Tibial nerve (tissue), 4 donors: ENCODE measurements at places on chromosomes 2 and 18.

DNA sequence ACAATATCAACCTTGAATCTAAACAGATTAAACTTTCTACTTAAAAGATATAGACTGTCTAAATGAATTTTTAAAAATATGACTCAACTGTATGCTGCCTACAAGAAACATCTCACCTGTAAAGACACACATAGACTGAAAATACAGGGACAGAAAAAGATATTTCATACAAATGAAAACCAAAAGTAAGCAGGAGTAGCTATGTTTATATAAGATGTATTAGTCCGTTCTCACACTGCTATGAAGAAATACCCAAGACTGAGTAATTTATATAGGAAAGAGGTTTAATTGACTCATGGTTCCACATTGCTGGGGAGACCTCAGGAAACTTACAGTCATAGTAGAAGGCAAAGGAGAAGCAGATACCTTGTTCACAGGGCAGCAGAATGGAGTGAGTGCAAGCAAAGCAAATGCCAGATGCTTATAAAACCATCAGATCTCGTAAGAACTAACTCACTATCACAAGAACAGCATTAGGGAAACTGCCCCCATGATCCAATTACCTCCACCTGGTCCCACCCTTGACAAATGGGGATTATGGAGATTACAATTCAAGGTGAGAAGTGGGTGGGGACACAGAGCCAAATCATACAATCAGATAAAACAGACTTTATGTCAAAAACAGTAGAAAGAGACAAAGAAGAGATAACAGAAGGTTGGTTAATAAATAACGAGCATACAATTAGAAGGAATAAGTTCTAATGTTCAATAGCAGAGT lies 214.4 kb upstream of the SLC39A10 start:
- no peaks in the 10 kb centered on the region for H3K27me3 ChIP-seq
- H3K36me3 ChIP-seq: no peaks in the 10 kb centered on the region
- H3K27ac ChIP-seq: no peak overlapping the region
- H3K4me3 ChIP-seq: no peak overlapping the region
- H3K4me1 ChIP-seq: no peaks in the 10 kb centered on the region

DNA sequence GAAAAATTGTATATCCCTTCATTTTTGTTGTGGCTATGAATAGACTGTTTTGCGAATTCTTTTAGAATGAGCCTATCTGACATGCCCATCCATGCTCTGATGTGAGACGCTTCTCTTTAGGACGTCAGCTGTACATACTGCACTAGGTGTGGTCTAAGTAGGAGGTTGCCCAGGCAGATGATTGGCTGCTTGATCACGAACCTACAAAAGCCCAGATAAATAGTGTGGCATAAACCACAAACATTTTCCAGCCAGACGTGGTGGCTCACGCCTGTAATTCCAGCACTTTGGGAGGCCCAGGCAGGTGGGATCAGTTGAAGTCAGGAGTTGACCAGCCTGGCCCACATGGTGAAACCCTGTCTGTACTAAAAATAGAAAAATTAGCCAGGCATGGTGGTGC lies 251.8 kb downstream of the AGAP1 start:
- DNase-seq: no peak
- H3K4me3 ChIP-seq: no peak overlapping the region
- H3K36me3 ChIP-seq: peaks cover 29% of the 10 kb centered on the region

- peak overlapping the region; percentile 45 for H3K27ac ChIP-seq
- no peak for DNase-seq
- H3K4me3 ChIP-seq: no peak overlapping the region
- H3K4me1 ChIP-seq: peaks cover 55% of the 10 kb centered on the region
- no peaks in the 10 kb centered on the region for H3K36me3 ChIP-seq
Measured at GRCh38 chr2:144469798-144470197, 50.1 kb downstream of the ZEB2 start.

DNA sequence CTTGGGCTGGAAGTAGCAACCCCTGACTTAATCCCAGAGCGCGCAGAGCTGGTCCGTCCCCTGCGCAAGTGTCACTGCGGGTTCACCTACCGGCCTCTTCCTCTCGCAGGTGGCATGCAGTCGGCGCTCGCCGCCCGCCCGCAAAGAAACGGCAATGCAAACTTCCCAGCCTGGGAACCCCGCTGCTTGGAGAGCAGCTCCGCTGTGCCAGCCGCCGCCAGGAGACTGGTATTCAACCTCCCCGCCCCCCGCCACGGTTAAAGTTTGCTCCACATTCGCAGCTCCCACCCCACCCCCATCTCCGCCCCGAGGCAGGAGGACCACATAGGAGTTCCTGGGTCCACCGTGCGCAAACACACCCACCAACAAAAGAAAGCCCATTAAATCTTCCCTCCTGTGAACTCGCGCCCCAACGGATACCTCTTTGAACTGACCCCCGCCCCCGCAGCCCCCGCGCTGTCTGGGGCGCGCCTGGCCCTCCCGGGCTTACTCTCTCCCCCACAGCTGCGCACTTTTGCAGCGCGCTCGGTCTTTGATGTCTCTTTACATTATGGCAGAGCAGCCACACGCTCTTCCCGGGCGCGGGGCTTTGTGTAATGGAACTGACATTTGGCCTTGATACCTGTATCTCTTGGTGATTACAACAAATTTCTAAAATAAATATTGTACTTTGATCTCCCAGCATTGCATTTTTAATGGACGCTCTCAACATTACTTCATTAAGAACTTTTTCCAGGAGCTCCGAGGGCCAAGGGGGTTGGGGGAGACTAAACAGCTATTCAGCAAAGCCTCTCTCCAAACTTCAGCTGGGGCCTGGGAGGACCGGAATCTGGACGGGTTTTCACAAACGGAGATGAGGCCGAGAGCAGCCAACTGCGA lies 3.1 kb upstream of the SP5 start:
- H3K27me3 ChIP-seq: no peaks in the 10 kb centered on the region
- no peak for DNase-seq
- H3K4me3 ChIP-seq: no peak overlapping the region
- H3K27ac ChIP-seq: no peak overlapping the region
- no peaks in the 10 kb centered on the region for H3K36me3 ChIP-seq
- peaks cover 36% of the 10 kb centered on the region for H3K4me1 ChIP-seq

GRCh38 chr2:120765678-120766469 lies 30.2 kb downstream of the GLI2 start:
- no peaks in the 10 kb centered on the region for H3K27me3 ChIP-seq
- H3K27ac ChIP-seq: peak overlapping the region; percentile 59
- peaks cover 9% of the 10 kb centered on the region for H3K4me1 ChIP-seq
- peak; percentile 25 for DNase-seq
